Activated naive CD8-positive, alpha-beta T cell treated with anti-CD3 and anti-CD28 coated beads, Interleukin-2, amount 10 ng/mL, durations not matched to agents 7 days and 5 days (primary cell): ENCODE measurements at places on chromosomes 5 and 9.
A peak's percentile ranks its signal among the peaks of the same experiment; 100 is the strongest.

DNA sequence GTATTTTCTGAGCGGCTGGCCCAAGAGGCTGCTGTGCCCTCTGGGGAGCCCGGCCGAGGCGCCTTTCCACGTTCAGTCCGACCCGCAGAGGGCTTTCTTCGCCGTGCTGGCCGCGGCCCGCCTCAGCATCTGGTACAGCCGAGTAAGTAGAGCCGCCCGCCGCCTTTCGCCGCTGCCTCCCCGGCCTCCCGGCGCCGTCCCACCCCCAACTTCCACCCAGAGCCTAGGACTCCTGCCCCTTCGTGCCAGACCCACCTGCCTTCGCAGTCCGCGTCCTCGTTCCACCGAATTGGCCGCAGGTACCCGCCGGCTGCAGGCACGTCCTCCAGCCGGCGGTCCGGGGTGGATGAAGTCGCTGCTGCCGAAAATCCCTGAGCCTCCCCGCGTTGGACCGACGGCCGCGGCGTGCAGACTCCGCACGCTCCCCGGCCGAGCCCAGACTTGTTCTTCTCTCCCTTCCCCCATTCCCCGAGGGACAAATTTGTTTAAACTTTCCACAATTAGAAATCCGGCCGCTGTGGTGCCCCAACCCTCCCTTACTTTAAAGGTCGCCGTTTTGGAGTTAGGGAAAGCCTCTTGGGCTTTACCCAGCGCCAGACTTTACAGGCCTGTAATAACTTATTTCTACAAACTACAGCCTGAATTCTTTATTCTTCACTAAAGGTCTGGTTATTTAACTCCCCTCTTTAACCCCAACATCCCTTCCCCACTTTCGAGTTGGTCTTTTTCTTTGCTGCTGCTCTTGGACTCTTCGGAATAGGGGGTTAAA is 589 bp downstream of the RIC1 start:
- no peak for DNase-seq

GRCh38 chr9:124818431-124819281 is 34.6 kb upstream of the WDR38 start:
- DNase-seq = peak; percentile 42

- DNase-seq = no peak
Observed at GRCh38 chr5:78841767-78842166, 143.3 kb downstream of the ARSB start.

DNA sequence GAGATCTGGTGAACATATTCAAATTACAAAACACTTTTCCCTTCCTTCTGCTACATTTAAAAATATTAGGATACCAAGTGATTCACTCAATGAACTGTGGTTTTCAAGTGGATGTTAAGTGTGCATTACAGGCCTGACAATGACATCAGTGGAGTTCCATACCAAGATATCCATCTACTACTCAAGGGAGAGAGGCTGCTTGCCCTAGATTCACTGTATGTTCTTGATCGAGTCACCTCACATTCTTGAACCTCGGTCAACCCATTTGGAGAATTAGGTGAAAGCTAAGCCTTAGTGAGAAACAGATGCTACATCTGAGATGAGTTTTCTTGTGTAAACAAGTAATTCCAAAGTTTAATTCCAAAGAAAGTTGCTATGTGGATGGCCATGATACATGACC is 142.2 kb downstream of the FGF10 start:
- no peak for DNase-seq

DNA sequence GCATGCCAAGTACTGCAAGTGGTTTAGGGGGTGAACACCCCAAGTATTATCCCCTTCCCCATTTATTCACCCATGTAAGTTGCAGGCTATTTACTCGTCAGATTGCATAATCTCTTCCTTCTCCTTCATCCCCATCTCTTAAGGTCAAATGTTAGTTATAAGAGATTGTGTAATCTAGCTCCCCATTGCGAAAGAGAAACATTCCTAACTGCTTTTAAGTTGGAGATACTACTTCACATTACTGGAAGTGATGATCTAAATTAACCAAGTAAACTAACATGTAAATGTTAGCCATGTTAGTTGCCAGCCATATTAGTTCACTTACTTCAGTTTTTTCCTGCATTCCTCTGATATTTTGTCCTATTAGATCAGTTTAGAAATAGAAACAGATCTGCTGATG is 262.3 kb downstream of the TAF11L14 start:
- no peak for DNase-seq

- DNase-seq = no peak
Observed at GRCh38 chr9:14373336-14373666, 59.4 kb upstream of the NFIB start.

- DNase-seq = peak; percentile 50
Observed at GRCh38 chr5:14415024-14415697, 166.4 kb upstream of the OTULINL start.

DNA sequence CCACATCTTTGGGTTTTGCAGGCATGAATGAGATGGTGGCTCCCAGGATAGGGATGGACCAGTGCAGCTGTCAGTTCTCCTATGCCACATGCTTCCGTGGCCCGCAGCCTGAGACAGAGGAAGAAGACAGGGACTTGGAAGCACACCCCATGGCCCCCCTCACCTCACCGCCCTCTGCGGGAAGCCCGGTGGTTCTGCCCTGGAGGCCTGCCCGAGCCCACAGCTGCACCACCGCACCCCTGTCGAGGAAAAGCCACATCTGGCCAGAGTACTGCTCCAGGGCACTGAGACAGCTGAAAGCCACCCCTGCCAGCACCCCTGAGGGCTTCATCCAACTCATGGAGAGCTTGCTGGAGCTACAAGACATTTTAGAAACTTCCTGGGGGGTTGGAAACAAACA is 7.6 kb upstream of the TRMT10B start:
- no peak for DNase-seq

GRCh38 chr5:53713978-53714666 is 153.7 kb downstream of the NDUFS4 start:
- DNase-seq = no peak

- no peak for DNase-seq
Observed at GRCh38 chr5:9625286-9625685, 4.9 kb downstream of the TAS2R1 start.

- no peak for DNase-seq
Observed at GRCh38 chr9:94900222-94901018, 173.9 kb downstream of the AOPEP start.

DNA sequence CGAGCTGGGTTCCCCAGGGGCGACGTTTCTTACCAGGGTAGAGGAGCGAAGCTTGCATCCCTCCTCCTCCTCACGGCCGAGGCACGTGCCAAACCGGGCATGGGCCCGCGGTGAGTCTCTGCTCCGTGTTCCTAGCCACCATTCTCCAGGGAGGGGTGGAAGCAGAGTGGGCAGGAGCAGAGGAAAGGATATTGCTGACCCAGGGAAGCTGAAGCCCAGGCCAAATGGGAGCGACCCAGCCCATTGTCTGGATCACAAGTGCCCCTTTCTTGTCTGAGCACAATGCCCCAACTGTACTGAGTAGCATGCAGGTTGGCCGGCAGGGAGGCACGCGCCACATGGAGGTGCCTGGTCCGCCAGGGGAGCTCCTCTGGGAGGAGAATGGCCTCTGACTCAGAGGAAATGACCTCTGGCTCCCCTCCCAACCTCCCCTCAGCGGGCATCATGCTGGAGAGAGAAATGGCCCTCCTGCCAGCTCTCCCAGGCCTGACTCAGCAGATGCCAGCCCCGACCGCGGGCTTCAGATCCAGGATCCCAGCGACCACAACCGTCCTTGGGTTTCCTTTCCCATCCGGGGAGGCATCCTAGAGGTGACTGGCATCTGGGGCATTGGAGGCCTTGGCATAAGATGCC is 1.1 kb downstream of the PRR7 start:
- DNase-seq = no peak

DNA sequence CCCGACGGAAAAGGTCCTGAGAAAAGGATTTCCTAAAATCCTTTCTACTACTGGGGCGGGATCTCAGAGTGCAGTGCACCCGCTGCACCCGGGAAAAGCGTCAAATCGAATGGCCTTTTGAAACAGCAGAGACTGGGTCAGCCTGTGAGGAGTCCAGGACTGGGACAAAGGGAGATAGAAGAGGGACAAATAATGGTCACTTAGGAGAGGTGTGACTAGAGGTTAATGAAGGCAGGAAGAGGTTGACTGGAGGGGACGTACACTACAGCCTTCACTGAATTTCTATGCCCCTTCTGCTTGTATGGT is 1.5 kb downstream of the PLPPR1 start:
- DNase-seq = no peak

- DNase-seq = no peak
Observed at GRCh38 chr5:172168311-172168710, 19.7 kb downstream of the STK10 start.

DNA sequence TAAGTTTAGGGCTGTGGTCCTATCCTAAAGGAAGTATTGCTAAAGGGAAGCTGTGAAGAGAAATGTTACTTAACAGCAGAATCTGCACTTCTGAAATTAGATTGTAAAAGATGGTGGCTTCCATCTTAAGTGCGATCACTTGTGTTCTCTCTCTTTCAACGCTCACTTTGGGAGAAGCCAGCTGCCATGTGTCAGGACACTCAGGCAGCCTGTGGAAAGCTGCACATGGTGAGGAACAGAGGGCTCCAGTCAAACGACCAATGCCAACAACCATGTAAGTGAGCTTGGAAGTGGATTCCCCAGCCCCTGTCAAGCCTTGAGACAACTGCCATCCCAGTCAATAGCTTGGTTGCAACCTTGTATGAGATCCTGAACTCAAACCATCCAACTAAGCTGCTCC is 51.7 kb upstream of the GLRX start:
- DNase-seq = no peak

DNA sequence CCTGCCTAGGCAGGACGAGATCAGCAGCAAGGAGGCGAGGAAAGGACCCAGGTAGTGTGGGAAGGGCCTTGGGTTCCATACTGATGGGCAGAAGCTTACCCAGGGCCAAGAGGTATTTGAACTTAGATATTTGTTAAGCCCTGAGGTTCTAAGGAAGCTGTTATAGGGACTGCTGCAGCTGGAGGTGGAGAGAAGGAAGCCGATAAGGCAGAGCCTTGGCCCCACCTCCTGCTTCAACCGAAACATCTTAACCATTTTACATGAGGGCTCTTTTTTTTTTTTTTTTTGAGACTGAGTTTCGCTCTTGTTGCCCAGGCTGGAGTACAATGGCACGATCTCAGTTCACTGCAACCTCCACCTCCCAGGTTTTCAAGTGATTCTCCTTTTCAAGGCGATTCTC is 8.6 kb upstream of the AQP3 start:
- DNase-seq = no peak

- DNase-seq = no peak
Observed at GRCh38 chr5:136141561-136141960, 8.9 kb downstream of the SMAD5 start.

- no peak for DNase-seq
Observed at GRCh38 chr5:102138243-102138653, 157.8 kb downstream of the SLCO4C1 start.

DNA sequence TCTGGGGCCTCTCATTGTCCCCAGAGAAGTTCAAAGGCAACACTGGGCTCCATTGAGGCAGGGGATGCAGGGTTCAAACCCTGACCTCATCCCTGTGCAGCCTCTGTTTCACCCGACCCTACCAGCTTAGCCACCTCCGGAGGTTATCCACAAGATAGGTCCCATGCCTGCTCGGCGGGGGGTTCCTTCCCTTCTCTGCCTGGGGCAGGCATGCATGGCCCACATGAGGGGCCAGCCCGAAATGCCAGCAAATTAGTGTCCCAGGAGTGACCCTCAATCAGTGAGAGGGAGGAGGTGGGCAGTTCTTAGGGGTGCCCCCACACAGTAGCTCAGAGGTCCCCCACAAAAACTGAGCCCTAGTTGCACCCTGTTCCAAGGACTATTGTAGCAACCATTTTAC is 24.8 kb upstream of the FUBP3 start:
- no peak for DNase-seq

DNA sequence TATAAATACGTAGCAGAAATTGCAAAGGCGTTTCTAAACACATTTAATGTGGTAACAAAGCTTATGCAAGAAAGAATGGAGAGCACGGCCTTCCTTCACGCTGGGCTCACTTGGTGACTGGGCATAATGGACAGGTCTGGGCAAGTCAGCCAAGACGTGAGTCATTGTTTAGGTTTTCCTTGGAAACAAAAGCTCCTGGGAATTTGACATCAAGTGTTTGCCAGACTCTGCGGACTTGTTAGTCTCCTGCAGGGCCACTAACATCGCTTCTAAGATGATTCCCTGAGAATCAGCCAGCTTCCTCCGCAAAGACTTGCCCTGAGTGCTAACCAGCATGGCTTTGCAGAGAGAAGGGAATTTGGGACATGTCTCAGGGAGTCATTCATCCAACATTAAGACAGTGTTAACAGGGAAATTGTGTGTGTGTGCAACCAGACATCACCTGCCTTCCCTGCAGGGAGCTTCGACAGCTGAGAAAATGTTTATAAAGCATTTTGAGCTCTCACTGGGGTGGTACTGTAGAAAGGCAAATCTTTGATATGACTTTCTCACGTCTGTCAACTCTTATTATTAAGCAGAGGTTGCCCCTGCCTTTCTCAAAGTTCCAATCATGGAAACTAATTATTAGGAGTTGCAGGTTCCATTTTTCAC is 182.5 kb downstream of the NTRK2 start:
- no peak for DNase-seq
